ENCODE measurements at places on chromosomes 1 and 21.

GRCh38 chr1:215923129-215923824, 356.2 kb downstream of the KCTD3 start:
- no peak for DNase-seq

GRCh38 chr21:16367079-16367478, 637.3 kb downstream of the USP25 start:
- DNase-seq, result no peak

DNA sequence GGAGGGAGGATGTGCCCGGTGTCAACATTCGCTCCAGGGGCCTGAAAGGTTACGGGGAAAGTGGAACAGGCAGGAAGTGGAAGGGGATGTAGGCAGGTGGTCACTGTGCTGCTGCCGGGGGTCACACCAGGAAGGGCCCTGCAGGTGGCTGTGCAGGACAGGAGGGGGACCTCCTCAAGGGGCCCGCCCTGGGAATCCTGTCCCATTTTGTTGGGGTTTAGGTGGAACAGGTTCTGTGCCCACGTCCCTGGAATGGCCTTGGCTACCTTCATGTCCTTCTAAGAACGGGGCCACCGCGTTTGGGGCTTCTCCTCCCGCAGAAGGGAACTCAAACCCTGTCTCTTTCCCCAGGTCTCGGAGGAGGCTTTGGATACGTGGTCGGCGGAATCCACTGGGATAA, 11.9 kb downstream of the SLC45A1 start:
- no peak for DNase-seq

DNA sequence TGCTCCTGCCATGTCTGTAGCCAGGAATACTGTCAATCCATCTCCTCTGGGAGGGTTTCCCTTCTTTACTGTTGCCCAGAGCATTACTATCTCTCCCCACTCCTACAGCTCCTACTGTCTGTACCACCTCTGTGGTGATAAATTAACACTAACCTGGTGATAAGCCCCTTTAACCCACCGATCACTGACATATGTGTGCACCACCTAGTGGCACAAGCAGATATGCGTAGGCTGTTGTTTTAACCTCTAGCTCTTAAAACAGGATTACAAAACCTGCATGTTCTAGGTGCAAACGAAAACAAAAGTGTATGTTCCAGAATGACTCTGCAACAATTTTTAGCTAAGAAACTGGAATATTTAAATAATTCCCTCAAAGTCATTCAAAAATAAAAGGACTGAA, 93.9 kb upstream of the BEND5 start:
- no peak for DNase-seq

DNA sequence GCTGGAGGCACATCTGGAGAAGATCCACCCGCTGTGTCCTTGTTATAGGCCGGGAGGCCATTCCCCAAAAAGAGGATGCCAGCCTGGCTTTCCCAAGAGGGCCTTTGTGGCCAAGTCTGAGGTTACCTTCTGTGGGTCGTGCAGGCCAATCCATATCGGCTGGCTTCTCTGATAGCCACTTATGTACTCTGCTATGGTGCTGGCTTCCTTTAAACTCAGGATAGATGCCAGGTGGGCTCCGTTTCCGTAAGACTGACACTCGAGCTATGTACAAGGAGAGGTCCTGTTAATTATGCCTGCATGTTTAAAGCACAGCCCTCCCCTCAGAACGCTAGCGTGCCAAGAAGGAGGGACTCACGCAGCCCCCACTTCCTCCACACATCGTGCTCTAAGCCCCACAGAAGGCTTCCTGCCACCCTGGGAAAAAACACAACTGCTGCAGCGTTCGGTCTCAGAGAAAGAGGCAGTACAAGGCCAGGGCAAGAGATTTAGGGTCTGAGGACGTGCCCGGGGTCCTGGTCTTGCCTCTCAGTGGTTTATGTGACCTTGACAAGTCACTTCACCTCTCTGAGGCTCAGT, 11.6 kb downstream of the REG4 start:
- DNase-seq, result peak; percentile 16

Data from activated naive CD8-positive, alpha-beta T cell treated with anti-CD3 and anti-CD28 coated beads for 36 hours (primary cell).